Effector CD4-positive, alpha-beta T cell (primary cell): ENCODE measurements at places on chromosomes 7 and 10.

DNA sequence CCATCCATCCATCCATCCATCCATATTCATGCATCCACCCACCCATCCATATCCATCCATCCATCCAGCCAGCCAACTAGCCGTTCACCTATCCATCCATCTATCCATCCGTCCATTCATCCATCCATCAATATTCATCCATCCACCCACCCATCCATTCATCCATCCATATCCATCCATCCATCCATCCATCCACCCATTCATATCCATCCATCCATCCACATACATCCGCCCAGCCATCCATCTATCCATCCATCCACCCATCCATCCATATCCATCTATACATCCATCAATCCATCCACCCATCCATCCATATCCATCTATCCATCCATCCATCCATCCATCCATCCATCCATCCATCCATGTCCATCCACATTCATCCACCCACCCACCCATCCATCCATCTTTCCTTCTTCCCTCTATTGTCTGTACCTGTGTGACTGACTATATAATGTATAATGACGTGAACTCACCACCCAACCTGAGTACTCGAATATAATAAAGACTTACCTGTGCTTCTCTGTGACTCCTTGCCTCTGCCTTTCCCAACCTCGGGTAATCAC, 2.5 kb downstream of the INMT start:
- no peak for DNase-seq

GRCh38 chr10:101687071-101687658, 7.8 kb downstream of the FBXW4 start:
- DNase-seq = no peak

DNA sequence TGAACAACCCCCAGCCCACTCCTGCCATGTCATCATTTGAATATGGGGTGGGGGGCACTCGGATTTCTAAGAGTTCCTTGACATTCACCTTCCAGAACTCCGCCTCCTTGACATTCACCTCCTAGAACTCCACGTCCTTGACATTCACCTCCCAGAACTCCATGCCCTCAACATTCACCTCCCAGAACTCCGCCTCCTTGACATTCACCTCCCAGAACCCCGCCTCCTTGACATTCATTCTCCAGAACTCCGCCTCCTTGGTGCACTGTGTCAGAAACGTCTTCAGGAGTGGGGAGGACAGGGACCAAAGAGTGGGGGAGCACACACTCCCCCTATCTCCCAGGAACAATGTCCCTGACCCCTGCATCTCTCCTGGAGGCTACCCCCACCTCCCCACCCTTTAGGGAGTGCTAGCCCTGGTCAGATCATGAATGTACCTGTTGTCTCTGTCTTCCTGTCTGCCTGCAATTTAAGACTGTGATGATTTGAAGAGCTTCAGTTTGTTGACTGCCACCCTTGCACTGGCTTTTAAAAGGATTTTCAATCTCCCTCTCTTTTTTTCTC, 110.1 kb downstream of the NPTX2 start:
- no peak for DNase-seq

- DNase-seq = no peak
Observed at GRCh38 chr10:13877154-13877909, 290.6 kb downstream of the PRPF18 start.

DNA sequence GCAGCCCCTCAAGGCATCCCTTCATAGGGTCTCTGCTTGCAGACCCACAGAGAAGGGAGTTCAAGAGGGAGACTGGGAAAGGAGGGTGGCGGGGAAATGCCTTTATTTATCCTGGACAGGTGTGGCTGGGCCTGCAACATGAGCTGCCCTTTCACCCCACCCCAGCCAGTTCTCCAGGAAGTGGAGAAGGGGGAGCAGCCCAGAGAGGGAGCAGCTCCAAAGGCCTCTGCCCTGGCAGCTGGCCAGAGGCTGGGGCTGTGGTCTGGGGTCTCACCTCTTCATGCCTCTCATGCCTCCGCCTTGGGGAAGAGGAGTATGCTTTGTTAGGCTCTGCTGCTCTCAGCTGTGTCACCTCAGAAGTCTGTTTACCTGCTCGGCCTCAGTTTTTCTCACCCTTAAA, 3.1 kb downstream of the LDB3 start:
- no peak for DNase-seq
